ENCODE measurements at places on chromosomes 4 and X.

GRCh38 chr4:95265814-95266740 is 282.7 kb downstream of the UNC5C start:
- no peak for DNase-seq

DNA sequence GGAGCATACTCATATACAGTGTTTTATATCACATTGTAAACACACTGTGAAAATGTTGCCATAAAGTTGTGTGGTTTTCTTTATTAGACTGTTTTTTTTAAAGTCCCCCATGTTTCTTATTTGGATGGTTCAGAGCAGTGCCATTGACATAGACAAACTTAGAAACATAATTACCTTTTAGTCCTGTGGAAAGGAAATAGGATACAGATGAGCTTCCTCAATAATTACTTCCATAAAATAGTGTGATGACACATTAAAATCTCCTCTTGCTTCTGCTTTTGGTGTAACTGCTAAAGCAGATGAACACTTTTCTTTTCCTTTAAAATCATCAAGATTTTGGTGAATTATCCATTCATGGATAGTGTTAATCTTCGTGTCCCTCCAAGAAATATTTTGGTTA is 52.9 kb upstream of the LIMCH1 start:
- no peak for DNase-seq

DNA sequence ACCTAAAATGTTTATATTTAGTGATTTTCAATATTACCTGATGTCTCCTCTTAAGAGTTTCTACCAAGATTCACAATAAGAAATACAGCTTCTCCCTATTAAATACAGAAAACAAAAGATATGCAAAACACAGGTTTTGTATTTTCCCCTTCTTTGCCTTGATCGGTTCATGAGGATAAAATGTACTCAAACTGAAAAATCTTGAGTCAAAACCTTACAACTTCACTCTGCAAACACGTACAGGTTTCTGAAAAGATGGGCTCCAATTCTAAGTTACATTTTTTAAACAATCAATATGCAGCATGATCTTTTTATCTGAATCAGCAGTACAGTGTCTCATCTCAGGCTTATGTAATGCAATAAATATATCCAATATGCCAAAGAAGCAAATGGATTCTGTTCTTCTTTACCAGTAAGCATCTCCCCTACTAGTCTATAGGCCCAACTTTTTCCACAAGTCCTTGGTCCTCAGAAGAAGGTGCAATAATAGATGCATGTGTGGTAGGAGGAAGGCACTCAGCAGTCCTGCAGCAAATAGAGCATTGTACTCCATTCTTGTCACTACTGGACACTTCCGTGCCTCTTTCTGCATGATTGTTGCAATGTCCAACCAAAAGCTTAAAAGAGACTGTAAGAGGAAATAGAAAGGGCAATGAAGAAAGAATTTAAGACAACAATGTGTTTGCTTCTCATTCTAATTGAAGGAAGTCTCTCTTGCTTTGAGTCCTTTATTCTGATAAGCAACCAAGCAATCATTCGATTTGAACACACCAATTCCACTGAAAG is 3.2 kb downstream of the MAPK10 start:
- no peak for DNase-seq

DNA sequence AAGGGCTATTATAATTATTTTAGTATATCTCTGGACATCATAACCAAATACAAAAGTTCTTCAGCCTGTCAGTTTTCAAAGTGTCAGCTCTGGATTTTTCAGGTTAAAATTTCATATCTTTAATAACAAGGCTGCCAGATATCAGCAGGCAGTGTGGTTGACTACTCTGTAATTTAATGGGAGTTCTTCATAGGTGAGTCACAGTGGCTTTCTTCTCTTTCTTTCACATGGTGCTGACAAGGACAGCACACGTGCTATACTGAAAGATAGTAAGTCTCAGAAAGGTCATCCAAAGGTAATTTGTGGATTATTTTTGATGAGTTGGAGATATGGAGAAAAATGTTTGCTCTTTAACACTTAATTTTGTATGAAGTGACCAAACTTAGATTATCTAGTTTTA is 43.2 kb downstream of the GALNT7 start:
- DNase-seq, result peak; percentile 88

- no peak for DNase-seq
These were observed 187.3 kb upstream of the FAM241A start for GRCh38 chr4:111957997-111958396.

GRCh38 chrX:122850326-122850725 is 333.8 kb upstream of the GRIA3 start:
- DNase-seq, result no peak

DNA sequence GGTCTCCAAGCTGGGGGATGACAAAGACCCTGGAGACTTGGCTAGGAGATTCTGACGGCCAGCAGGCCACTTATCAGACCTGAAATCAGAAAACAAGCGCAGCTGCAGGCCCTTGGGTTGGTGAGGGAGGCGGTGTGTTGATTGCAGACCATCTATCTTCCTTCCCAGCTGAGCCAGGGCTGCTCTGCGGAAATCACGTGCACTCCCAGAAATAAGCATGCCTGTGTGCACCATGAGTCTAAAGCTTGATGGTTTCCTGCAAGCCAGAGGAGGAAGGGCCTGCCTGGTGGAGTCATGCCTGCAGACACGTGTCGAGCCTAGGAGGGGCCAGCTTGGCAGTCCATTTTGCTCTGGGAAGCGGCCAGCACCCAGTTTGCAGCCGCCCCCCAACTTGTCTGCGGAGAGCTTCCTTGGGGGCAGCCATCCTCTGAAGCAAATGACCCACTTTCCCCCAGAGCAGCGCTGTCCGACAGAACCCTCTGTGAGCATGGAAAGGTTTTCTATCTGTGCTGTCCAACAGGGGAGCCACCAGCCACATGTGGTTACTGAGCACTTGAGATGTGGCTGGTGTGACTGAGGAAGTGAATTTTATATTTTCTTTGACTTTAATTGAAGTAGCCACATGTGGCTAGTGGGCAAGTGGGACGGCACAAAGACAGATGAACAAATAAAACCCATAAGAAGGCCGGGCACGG is 175.7 kb upstream of the BCOR start:
- no peak for DNase-seq

GRCh38 chr4:114649908-114650307 is 51.3 kb downstream of the UGT8 start:
- DNase-seq, result no peak

GRCh38 chr4:80071604-80072227 is 1.3 kb downstream of the ANTXR2 start:
- no peak for DNase-seq

GRCh38 chrX:152600853-152601633 is 36.7 kb upstream of the GABRQ start:
- DNase-seq, result no peak

GRCh38 chr4:165294907-165295306 is 32.6 kb upstream of the MSMO1 start:
- no peak for DNase-seq
